ENCODE measurements at places on chromosomes 3 and 15.

GRCh38 chr3:138195481-138195880 lies 8.4 kb downstream of the ARMC8 start:
- no peak for DNase-seq

DNA sequence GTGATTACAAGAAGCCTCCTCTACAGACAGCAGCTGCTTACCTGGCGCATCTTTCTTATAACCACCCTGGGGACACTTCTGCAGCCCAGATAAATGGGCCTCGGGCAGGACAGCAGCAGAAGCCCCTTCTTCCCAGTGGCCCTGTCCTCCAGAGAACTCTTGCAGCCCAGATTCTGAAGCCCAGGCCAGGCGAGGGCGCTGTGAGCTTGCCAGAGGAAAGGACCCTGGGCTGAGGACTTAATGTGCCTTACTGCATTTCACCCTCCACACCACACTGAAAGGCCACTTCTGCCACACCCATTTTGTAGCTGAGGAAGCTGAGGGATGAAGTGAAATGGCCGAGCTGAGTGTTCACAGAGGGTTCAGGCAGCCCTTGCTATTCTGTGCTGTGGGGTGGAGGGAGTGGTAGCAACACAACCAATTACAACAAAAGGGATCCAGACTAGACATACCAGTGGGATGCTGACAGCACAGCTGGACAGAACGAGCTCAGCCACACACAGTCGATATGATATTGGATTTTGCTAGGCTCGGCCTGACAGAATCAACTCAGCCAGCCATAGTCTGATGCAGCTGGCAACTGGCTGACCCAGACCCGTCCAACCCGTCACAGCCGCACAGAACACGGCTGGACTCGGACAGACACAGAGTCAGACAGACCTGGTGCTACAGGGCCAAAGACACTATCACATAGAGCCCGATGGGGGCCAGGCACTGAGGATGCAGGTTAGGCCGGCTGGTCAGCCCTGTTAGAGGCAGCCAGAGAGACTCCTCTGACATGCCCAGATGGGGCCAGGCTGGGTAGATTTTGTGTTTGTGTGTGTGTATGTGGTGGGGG lies 7.3 kb downstream of the ACOX2 start:
- no peak for DNase-seq

DNA sequence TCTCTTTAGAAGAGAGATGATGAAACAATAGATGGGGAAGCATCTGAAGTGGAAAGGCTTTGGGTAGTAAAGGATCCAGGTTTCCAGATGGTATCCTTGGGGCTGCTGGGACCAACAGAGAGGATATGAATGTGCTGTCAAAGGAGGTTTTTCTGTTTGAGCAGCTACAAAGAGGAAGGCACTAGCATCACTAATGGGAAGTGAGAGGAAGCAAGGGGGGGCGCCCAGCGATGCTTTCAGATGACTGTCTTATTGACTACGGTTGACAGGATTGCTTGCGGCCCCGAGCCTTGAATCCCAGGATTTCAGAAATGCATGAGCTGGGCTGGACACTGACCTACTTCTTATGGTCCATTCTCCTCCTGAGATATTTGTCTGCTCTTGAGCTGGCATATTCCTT lies 103.8 kb upstream of the GALNT15 start:
- DNase-seq: no peak

- no peak for DNase-seq
Measured at GRCh38 chr3:50165910-50166538, 10.9 kb downstream of the SEMA3F start.

GRCh38 chr3:146130881-146131371 lies 30.1 kb downstream of the PLOD2 start:
- DNase-seq: no peak

DNA sequence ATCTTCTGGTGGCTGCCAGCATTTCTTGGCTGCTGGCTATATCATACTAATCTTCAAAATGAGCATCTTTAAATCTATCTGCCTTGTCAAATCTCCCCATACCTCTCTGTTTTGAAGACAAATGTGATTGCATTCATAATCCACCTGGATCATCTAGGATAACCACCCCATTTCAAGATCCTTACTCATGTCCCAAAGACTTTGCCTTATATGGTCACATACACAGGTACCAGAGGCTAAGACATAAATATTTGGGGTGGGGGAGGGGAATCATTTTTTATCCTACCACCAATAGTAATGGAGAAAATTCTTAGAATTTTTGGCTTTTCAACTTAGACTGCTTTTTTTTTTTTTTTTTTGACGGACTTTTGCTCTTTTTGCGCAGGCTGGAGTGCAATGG lies 970.8 kb downstream of the PLOD2 start:
- DNase-seq: no peak

DNA sequence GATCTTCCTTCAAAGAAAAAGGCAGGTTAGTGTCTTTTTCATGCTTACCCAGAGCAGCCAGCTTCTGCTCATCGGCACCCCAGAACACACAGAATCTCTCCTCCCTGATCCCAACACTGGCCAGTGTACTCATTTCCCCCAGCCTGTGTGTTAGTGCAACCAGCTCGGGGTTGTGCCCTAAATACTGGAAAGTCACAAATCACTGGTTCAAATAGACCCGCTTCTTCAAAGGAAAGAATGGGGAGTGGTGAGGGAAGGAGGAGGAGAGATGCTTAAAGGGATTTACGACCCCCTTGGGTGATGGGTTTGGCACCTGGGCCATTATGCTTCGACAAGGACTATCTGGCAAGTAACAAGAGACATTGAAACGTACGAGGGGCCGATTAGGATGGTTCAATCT lies 114.0 kb downstream of the FOXB1 start:
- DNase-seq: no peak

DNA sequence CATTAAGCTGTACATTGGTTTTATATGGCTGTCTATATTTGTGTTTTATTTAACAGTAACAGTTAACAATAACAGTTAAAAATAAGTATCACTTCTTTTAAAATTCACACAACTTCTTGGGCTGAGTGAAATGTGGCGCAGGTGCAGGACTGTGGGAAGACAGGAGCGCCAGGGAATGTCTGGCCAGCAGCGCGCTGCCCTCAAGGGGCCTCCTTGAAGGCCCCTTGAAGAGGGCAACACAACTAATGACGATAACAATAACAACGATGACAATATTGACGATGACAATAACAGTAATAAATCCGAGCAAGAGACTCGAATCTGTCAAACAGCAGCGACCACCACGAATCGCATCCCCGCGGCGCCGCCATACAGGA lies 411 bp upstream of the PPP2R3A start:
- DNase-seq: no peak

DNA sequence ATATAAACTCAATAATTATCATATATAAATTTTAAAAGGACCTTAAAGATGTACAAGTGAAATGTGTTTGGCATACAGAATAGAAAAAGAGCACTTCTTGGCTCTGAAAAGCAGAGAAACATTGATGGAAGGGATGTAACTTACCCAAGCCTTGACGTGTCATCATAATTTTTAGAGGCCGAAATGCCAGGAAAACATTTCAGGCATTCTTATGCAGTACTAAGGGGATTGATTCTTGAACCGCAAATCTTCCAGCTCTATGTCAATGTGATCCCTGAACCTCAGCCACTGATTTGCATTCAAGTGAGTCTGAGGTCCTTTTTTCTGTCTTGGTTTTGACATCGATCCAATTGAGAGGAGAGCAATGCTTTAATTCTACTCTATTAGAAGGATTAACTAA lies 97.8 kb downstream of the CLDN1 start:
- DNase-seq: no peak

DNA sequence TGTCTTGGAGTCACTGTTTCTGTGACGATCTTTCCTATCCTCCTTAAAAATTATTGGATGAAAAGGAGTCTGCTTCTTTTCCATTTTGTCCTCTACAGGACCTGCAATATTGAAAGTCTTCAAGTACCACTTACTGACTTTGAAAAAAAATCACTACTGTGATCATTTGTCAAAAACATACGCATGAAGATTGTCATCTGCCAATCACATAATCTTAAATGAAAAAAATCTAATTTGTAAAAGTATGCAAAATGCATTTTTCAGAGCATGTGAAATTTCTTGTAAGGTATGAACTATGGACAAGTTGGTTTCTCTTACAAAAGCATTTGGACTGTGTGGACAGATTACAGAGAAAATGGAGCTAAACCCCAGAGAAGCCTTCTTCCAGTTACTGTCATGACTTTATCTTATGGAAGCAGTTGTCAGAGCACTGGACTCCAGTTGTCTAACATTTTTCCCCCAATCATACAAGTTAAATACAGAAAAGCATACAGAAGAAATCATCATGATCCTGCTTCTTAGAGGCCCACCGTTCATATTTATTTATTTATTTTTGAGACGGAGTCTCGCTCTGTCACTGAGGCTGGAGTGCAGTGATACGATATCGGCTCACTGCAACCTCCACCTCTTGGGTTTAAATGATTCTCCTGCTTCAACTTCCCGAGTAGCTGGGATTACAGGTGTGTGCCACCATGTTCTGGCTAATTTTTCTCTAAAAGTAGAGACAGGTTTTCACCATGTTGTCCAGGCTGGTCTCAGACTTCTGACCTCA lies 3.4 kb upstream of the PXK start:
- no peak for DNase-seq

DNA sequence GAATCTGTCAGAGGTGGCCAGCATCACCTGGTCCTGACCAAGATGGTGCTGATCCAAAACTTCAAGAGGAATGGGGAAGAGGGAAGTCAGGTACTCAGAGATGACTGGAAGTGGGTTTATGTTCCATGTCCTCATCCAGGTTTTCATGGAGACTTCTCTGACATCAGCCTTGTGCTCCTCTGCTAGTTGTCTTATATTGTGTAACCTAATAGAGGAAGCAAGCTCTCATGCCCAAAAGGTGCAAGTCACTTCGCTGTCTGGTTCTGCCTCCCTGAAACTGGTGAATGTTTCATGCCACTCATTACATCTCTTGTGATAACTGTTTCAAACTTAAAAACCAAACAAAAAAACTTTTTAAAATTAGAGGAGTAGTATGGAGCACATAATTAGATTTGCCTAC lies 127.2 kb upstream of the MANF start:
- no peak for DNase-seq

DNA sequence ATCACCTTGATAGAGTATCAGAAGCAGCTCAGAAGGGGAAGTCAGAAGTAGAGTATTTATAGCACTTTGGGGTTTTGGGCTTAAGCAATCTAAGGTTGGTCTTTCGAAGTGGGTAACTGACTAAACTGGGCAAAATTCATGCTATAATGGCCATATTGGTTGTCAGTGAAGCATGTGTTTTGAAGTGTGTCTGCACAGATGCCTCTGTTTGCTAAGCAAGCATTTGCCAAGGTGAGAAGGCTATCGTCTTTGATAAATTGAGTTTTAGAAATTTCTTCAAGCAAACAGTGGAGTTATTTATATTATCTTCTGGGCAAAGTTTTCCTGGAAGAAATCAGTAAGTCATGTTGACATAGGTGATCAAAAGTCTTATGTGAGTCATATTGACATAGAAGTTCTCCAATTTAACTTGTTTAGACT lies 412.8 kb upstream of the TGFBR2 start:
- no peak for DNase-seq

- peak; percentile 1 for DNase-seq
Measured at GRCh38 chr3:58013099-58013498, 4.9 kb downstream of the FLNB start.

DNA sequence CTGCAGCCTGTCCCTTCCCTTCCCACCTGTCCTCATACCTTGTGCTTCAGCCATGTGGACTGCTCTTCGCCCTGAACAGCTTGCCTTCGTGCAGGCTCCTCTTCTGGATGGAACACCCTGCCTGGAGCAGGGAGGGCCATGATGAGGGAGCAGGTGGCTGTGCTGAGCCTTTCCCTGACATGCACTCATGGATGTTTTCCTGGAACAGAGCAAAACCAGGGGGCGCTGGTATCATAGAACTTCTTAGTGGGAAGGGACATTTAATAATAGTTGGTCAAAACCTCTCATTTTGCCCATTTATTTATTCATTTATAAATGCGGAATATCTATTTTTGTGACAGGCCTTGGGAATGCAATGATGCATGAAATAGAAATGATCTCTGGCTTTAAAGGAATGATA lies 149.3 kb downstream of the CACNA1D start:
- no peak for DNase-seq

DNA sequence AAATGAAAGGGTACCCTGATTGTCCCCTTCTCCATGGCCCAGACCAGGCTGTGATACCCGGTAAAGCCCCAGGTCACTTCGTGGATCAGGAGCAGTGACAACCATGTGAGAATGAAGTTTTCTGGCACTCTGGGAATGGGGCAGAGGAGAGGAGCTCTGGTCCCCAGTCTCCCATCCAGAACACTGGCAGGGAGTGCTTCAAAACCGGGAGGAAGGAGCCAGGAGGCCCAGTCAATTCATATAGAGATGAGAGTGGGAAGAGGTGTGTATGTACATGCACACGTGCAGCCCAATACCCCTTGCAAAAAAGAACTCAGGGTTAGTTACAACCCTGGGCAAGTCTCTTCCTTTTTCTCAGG lies 101.4 kb upstream of the TLE3 start:
- no peak for DNase-seq

- peak; percentile 55 for DNase-seq
Measured at GRCh38 chr15:72227192-72227586, 3.8 kb downstream of the PKM start.

GRCh38 chr3:128366652-128367051 lies 100.0 kb downstream of the DNAJB8 start:
- DNase-seq: no peak

DNA sequence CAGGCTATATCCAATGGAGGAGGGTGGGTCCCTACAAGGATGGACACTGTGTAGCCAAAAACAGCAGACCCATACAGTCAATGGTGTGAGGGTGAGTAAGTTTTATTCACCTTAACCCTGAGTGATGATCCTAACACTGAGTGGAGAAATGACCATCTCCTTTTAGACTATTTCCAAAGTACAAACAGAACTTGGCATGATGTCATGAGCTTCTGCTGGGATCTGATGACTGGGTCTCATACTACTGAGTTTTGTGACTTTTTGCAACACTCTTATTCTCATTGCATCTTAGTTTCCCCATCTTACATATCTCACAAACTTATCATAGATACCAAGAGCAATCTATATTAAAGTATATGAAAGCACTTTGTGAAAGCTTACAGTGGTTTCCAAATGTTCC lies 330.3 kb upstream of the CFAP20DC start:
- no peak for DNase-seq

DNA sequence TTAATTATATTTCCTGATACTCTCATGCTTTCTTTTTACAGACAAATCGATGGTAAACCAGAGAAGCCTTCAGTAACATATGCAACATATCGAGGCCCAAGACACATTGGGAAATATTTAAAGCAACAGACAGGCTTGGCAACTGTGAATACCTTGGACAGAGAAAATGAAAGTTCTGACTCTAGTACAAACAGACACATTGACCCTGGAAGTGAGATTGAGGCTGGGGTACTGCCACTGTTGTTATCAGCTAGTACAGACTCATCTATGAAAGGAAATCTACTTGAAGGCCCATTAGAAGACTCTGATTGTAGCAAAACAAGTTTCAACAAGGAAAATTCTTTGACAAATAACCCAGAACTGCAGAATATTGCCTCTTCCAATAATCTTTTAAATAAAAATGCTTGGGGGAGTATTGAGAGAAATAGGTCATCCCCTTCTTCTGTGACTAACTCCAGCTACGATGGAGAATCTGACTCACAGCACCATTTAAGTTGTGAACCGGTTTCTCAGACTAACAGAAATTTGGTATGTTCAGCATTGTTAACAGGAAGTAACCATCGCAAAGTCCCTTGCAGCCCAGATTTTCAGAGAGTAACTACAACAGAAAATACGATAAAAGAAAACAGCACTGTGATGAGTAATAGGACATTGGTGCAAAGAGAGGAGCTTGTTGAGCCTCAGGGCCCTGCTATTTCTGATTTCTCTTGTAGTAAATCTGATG lies 50.2 kb downstream of the CRYBG3 start:
- DNase-seq: peak; percentile 87

GRCh38 chr3:152550284-152550683 lies 281.6 kb downstream of the MBNL1 start:
- DNase-seq: no peak

All from trophoblast cell (in vitro differentiated cells and primary cell).